ENCODE measurements at places on chromosomes 7 and 10.

- H3K27ac ChIP-seq, result no peak overlapping the region
- peaks cover 26% of the 10 kb centered on the region for H3K36me3 ChIP-seq
- H3K4me1 ChIP-seq, result peaks cover 7% of the 10 kb centered on the region
- H3K27me3 ChIP-seq, result no peaks in the 10 kb centered on the region
- DNase-seq, result no peak
- H3K4me3 ChIP-seq, result no peak overlapping the region
Observed at GRCh38 chr7:5678295-5679047, 103.0 kb downstream of the RNF216 start.

DNA sequence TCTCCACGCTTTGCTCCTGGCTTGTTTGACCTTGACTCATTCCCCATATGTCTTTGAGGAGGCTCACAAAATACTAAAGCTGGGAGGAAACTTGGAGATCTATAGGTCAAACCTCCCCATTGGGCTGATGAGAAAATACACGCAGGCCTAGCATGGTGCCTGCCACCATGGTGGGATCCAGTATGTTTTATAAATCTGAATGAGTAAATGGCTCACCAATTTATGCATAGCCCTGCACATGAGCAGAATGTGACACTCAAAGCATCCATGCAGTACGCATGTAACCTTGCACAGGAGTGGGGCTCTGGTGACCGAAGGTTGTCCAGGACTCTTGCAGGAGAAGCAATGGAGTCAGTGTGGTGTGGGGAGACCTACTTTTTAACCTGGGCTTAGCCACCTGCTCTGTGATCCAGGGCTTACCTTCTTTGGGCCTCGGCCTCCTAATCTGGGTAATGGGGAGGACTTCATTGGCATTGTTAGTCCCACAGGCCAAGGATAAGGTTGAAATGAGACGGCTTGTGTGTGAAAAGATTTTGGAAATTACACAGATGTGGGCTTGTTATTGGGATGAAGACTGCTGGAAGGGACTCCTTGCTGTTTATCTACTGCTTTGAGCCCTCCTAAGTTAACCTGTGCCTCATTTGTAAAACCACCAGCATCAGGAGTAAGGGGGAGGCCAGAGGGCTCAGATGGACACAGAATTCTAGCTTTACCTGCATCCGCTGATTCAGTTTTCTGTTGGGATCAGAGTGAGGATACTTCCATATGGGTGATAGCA is 58.4 kb downstream of the ADCYAP1R1 start:
- no peaks in the 10 kb centered on the region for H3K27me3 ChIP-seq
- H3K36me3 ChIP-seq, result no peaks in the 10 kb centered on the region
- no peaks in the 10 kb centered on the region for H3K4me1 ChIP-seq
- no peak for DNase-seq

DNA sequence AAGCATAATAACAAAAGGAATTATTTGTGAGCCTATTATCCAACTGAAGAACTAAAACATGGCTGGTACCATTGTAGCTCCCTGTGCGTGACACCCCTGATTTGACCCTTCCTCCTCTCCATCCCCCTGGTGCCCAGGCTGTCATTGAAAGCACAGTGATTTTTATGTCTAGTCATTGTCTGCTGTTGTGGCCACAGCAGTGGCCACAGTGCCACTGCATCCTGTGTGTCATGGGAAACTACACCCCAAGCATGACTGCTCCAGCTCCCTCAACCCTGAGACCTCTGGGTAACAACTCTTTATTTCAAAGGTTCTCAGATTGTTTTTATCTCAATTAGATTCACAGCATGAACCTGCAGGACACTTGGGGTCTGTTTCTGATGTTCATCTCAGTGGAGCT is 52.0 kb downstream of the ERLIN1 start:
- no peak overlapping the region for H3K4me3 ChIP-seq
- H3K36me3 ChIP-seq, result no peaks in the 10 kb centered on the region
- no peak overlapping the region for H3K27ac ChIP-seq
- H3K27me3 ChIP-seq, result peaks cover 26% of the 10 kb centered on the region
- no peaks in the 10 kb centered on the region for H3K4me1 ChIP-seq

GRCh38 chr7:105840981-105841749 is 35.2 kb downstream of the ATXN7L1 start:
- H3K36me3 ChIP-seq, result peaks cover 5% of the 10 kb centered on the region
- no peaks in the 10 kb centered on the region for H3K27me3 ChIP-seq
- H3K27ac ChIP-seq, result no peak overlapping the region
- DNase-seq, result no peak
- H3K4me3 ChIP-seq, result no peak overlapping the region

- no peaks in the 10 kb centered on the region for H3K27me3 ChIP-seq
- no peaks in the 10 kb centered on the region for H3K36me3 ChIP-seq
- no peaks in the 10 kb centered on the region for H3K4me1 ChIP-seq
- H3K27ac ChIP-seq, result no peak overlapping the region
Observed at GRCh38 chr7:37372750-37373149, 75.9 kb downstream of the ELMO1 start.

DNA sequence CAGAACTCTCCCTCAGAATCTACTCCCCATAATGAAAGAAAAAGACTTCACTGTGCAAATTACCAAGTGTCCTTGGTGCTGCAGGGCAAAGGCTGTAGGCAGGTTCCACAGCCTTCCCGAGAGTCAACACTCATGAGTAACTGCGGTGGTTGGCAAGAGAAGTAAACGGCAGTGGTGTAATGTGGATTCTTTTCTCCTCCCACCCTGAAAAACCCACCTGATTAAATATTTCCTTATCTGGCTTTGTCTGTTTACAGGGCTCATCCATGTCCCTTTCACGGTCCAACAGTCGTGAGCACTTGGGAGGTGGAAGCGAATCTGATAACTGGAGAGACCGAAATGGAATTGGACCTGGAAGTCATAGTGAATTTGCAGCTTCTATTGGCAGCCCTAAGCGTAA is 300.9 kb downstream of the BICC1 start:
- no peaks in the 10 kb centered on the region for H3K4me1 ChIP-seq
- no peak for DNase-seq
- H3K27me3 ChIP-seq, result no peaks in the 10 kb centered on the region
- H3K27ac ChIP-seq, result no peak overlapping the region

DNA sequence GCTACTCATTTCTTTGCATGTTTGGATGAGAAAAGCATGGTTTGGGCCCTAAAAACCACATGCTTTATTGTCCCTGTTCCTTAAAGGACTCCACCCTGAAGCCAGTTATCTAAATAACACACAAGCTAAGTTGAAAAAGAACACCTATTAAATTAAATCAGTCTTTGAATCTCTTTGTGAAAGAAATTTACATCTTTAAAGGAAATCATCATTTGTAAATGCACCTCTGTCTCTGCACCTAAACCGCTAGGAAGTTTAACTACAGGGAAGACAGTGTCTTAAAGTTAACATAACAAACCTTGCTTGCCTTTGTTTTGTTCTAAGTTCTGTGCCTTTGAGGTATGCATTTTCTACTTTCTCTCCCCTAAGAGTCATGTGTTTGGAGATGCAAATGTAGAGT is 52.6 kb downstream of the HTR7 start:
- H3K27me3 ChIP-seq, result no peaks in the 10 kb centered on the region
- no peak overlapping the region for H3K4me3 ChIP-seq
- no peak overlapping the region for H3K27ac ChIP-seq
- no peaks in the 10 kb centered on the region for H3K36me3 ChIP-seq

- no peaks in the 10 kb centered on the region for H3K36me3 ChIP-seq
- no peaks in the 10 kb centered on the region for H3K4me1 ChIP-seq
- no peak for DNase-seq
- H3K27me3 ChIP-seq, result no peaks in the 10 kb centered on the region
- no peak overlapping the region for H3K4me3 ChIP-seq
- no peak overlapping the region for H3K27ac ChIP-seq
Observed at GRCh38 chr7:50119815-50120637, 27.0 kb upstream of the ZPBP start.

DNA sequence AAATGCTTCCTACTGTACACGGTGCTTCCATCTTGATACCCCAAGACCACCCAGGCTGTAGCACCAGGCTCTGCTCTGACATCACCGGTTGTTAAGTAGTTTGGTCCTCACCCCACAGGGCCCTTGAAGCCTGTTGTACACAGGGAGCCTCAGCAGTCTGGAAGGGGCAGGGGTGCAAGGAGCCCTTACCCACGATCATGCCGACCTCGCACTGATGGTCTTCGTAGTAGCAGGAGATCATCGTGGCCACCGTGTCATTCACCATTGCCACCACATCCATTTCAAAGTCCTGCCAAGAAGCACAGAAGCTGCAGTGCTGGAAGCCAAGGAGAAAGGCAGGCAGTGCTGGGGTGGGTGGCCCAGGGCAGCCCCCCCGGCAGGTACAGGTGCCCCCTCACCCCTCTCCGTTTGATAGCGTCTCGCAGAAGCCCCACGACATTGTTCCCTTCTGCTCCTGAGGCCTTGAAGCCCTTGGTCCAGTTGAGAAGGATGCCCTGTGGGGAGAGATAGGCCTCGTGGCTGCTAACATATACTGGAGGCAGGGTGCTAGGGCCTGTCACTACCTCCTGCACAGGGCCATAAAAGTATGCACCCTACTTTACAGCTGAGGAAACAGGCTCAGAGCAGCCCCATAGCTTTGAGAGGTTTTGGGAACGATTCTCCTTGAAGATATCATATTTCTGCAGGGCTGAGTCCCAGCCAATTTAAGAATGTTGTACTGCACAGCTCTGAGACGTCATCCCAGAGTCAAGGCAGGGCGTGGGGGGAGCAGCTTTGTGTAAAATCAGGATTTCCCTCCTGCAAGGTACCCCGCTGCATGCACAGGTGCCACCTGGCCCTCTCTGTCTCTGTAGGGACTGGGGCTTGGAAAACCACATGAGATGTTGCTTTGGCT is 8.7 kb upstream of the MYL7 start:
- H3K4me1 ChIP-seq, result peaks cover 19% of the 10 kb centered on the region
- H3K4me3 ChIP-seq, result no peak overlapping the region
- H3K27ac ChIP-seq, result no peak overlapping the region
- DNase-seq, result no peak
- H3K36me3 ChIP-seq, result no peaks in the 10 kb centered on the region

GRCh38 chr7:87592300-87592699 is 8.4 kb downstream of the ABCB1 start:
- no peaks in the 10 kb centered on the region for H3K27me3 ChIP-seq
- DNase-seq, result no peak
- peaks cover 11% of the 10 kb centered on the region for H3K4me1 ChIP-seq
- no peak overlapping the region for H3K4me3 ChIP-seq

GRCh38 chr7:33186192-33186591 is 56.8 kb downstream of the BBS9 start:
- H3K27me3 ChIP-seq, result no peaks in the 10 kb centered on the region
- no peak overlapping the region for H3K27ac ChIP-seq
- DNase-seq, result no peak
- peaks cover 6% of the 10 kb centered on the region for H3K4me1 ChIP-seq
- no peaks in the 10 kb centered on the region for H3K36me3 ChIP-seq
- H3K4me3 ChIP-seq, result no peak overlapping the region

GRCh38 chr7:48424731-48425130 is 253.5 kb downstream of the ABCA13 start:
- H3K36me3 ChIP-seq, result no peaks in the 10 kb centered on the region
- no peak overlapping the region for H3K4me3 ChIP-seq
- H3K27me3 ChIP-seq, result peaks cover 4% of the 10 kb centered on the region
- no peak for DNase-seq
- H3K4me1 ChIP-seq, result no peaks in the 10 kb centered on the region
- H3K27ac ChIP-seq, result no peak overlapping the region

DNA sequence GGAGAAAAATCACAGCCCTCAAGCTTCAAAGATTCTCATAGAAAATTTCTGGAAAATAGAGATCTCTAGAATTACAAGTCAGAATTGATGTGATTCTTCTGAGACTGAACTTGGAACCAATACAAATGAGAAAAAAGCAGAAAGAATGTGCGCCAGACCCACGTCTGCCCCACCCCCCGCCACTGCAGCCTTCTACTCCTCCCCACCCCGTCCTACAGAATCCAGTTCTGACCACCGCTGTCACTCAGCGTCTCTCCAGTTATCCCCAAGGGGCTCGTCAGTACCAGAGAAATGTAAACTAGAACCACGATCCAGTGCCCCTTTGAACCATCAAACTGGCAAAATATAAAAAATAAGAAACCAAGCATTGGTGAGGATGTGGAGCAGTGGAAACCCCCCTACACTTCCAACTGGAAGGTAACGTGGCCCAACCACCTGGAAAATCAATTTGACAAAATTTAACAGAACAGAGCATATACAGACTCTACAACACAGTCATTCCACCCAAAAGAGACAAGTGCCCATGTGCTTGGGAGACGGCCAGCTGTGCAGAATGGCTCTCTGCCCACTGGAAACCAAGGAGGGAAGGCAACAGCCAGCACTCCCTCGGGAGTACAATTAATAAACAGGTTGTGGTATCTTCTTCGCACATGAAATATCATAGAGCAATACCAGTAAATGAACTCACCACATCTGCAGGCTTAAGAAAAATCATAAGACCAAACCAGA is 397.9 kb downstream of the TNS3 start:
- H3K36me3 ChIP-seq, result no peaks in the 10 kb centered on the region
- H3K4me1 ChIP-seq, result no peaks in the 10 kb centered on the region
- DNase-seq, result no peak
- no peak overlapping the region for H3K27ac ChIP-seq

DNA sequence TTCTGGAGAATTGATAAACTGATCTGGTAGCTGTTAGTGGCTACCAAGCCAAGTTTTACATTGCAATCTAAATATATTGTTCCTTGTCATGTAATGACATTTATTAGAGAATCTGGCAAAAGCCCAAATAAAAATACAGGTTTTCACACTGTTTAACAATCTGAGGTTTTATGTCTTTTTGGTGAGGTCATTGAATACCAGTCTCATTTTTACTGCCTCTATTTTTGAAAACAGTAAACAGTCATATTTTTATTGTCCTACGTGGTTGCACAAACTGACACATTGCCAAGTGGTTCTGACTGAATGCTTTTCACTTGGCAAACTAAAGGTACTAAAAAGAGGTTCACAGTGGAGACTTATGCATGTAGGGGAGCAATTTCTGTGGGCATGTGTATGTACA is 157.5 kb downstream of the PRKG1 start:
- H3K4me1 ChIP-seq, result no peaks in the 10 kb centered on the region
- no peak for DNase-seq
- H3K27ac ChIP-seq, result no peak overlapping the region
- H3K36me3 ChIP-seq, result no peaks in the 10 kb centered on the region

DNA sequence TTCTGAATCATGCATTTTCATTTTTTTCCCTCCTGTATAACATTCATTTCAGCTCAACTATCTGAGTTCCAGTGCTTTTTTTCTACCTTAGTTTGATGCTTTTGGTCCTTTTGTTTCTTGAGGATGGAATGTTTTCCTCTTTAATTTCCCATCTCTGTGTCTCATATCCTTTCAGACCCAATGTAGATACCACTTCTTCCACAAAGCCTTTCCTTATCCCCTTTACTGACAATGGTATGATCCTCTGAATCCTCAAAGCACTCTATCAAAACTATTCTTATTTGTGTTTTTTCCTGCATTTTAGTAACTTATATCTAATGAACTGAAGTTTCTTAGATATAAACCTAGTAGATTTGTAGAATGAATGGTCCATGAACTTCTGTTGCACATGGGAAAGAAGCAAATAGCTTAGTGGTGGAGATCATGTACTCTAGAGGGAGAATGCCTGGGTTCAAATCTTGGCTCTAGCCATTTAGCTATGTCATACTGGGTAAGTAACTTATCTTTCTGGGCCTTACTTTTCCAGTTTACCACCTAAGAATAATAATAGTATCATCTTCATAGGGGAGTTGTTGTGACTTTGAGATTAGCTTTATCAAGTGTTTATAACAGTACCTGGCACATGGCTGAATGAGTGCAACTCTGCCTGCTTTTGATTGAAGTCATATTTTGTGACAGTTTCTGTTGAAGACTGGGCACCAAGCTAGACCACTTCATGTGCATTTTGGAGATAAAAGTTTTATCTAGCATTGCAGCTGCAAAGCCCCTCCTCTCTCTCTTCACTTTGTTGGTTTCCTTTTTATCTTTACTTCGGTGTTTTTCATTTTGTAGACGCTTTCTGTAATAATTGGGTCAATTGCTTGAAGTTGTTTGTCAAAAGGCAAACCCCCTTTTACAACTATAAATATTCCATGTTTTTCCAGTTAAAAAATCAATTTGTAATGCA is 18.5 kb downstream of the STAM start:
- DNase-seq, result no peak
- H3K36me3 ChIP-seq, result no peaks in the 10 kb centered on the region
- H3K27me3 ChIP-seq, result no peaks in the 10 kb centered on the region
